ENCODE measurements at places on chromosomes 12 and 14.

- no peak for DNase-seq
Measured at GRCh38 chr14:94682061-94682516, 69.9 kb downstream of the SERPINA3 start.

- no peak for DNase-seq
Measured at GRCh38 chr14:67749341-67750084, 47.8 kb downstream of the RDH12 start.

- DNase-seq = no peak
Measured at GRCh38 chr14:33509454-33509853, 441.4 kb downstream of the EGLN3 start.

- DNase-seq = no peak
Measured at GRCh38 chr14:104752423-104752734, 568 bp upstream of the SIVA1 start.

DNA sequence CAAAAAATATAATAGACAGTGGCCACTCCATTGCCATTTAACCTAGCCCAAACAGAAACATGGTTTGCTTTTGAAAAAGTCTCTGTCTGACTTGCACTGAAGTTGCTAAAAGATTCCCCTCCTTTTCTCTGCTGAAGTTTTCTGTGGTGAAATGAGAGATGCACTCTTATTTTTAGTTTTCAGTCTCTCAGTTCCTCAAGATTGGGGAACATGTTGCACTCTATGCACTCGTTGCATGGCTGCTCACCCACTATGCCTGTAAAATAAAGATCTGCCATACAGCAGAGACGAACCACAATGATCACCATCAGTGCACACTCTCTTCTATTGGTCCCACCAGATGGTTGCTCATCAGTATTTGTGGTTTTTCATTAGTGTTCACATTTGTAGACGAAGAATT, 13.1 kb upstream of the DAAM1 start:
- DNase-seq = no peak

DNA sequence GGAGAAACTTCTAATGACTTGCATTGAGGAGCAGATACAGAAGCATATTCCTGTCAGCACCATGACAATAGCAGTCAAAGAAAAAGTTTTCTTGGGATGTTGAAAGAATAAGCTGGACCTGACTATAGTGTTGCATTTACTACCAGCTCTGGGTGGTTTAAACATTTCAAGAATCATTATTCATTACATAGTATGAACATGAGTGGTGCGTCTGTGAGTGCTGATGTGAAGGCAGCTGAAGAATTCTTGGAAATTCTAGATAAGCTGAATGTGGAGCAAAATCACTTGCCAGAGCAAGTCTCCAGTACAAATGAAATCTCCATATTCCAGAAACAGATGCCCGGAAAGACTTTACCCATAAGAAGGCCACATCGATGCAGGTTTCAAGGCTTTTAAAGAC, 45.0 kb upstream of the STAB2 start:
- no peak for DNase-seq

DNA sequence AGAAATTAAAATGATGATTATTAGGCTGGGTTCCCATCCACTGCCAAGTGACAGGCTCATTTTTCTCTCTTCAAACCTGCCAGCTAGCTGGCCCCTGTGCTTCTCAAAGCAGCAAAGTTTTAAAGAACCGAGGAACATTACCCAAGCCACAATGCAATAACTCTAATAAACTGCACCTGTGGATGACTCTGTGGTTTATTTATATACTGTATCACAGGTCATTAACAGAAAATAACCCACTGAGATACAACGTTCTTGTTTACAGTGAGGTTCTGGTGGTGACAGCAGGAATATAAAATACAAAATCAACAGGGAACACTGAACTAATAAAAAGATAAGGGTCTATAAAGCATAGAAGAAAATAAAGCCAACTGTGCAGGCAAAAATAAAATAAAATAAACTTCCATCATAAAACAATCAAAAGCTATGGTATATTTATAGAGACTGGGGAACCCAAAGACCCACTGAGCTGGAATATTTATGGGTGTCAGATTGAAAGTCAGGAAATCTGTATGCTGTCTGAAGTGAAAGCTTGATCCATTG, 472.9 kb downstream of the NOVA1 start:
- DNase-seq = peak; percentile 18

Measured in NCI-H345 (cell line).